ENCODE measurements at places on chromosomes 3 and 15.

- no peak for DNase-seq
These were observed 33.2 kb downstream of the ZDHHC19 start for GRCh38 chr3:196177967-196178366.

DNA sequence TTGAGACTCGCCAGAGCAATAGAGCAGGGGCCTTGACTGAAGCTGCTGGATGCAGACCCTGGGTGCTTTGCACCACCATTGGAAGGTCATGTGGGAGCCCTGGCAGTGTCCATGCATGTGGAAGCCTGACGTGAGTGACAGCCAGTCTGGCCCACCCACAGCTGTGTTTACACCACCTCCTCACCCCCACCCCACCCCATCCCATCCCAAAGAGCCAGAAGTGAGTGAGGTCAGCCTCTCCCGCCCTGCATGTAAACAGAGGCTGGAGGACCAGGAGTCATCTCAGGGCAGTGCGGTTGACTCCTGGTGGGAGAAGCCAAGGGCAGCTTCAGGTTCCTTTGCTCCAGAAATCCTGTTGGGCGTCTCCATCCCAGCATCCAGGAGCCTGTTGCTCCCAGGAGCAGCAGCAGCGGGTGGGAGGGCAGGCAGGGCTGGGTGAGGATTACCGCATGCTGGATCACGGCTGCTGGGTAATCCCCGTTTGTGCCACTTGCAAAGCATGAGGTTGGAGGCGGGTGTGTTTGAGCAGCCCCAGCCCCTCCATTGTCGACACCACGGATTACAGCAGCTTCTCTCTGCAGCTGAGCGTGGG, 44.6 kb downstream of the CORO2B start:
- DNase-seq: no peak

DNA sequence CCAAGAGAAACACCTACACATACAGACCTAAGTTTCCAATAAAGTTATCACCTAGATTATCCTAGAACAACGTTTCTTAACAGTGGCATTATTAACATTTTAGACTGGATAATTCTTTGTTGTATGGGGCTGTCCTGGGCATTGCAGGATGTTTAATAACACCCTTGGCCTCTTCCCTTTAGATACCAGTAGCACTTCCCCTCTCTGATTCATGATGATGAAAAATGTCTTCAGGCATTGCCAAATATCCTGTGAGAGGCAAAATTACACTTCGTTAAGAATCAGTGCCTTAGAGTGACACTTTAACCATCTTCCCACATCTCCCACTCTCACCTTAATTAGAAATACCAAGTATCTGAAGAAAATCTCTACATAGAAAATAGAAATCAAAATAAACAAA, 352.6 kb downstream of the CGGBP1 start:
- DNase-seq: no peak

- DNase-seq: no peak
These were observed 26.1 kb downstream of the FBN1 start for GRCh38 chr15:48619446-48619845.

DNA sequence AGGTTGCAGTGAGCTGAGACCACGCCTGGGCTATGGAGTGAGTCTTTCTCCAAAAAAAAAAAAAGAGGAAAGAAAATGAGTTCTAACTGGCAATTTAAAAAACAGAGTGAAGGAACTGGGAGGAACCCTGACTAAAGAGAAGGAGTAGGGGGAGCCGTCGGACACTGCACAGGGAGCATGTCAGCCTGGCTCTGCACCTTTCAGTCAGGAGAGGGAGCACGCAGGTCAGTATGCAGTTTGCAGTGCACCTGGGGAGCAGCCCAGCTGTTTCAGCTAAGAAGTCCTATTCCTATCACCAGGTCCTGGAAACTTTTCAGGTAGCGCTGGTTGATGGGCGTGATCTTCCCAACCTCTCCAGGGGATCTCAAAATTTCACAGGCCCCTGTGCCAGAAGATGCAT, 14.9 kb upstream of the ZXDC start:
- no peak for DNase-seq

DNA sequence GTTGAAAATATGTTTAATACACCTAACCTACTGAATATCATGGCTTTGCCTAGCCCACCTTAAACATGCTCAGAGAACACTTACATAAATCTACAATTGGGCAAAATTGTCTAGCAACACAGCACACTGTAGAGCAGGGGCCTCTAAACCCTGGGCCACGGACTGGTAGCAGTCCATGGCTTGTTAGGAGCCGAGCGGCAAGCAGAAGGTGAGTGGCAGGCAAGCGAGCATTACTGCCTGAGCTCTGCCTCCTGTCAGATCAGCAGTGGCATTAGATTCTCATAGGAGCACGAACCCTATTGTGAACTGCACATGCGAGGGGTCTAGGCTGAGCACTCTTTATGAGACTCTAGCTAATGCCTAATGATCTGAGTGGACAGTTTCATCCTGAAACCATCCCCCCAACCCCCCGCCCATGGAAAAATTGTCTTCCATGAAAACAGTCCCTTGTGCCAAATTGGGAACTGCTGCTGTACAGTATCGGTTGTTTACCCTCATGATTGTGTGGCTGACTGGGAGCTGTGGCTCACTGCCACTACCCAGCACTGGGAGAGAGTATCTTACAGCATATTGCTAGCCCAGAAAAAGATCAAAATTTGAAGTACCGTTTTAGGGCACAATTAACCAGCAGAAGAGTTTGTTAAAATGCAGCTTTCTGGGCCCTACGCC, 26.1 kb downstream of the CMSS1 start:
- no peak for DNase-seq

DNA sequence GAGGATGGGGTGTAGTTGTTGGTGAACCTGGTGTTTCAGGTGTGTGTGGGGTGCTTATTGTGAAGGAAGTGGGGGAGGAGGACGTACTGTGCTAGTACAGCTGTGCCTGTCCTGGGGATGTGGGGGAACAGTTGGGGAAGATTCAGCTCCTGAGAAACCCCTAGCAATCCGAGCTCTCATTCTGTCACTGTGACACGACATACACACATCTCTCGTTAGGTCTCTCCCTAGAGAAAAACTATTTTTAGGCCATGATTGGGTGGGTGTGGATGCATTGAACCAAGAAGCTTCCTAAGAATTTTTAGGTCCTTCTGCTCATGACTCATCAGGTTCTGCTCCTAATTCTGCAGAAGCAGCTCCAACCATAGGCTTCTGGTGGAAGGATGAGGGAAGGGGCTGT, 54.3 kb downstream of the SLC30A4 start:
- DNase-seq: no peak

GRCh38 chr3:115388166-115388565, 235.1 kb upstream of the GAP43 start:
- no peak for DNase-seq

- no peak for DNase-seq
These were observed 342.0 kb upstream of the NR2F2 start for GRCh38 chr15:95988574-95988887.

DNA sequence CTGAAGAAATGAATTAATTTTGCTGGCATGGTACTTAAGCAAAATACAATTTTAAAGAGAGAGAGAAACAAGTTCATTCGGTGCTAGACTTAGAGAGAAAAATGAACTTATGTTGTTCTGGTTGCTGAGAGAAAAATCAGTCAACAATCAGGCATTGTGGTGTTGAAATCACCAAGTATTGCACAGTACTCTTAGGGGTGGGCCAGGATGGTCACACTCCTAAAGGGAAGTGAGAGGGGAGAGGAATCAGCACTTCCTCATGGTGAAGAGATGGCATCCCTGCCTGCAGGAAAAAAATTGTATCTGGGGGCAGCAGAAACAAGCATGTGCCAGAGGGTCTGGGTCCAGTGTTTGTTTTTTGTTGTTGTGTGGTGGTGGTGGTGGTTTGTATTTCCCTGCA, 7.0 kb upstream of the DMXL2 start:
- no peak for DNase-seq

DNA sequence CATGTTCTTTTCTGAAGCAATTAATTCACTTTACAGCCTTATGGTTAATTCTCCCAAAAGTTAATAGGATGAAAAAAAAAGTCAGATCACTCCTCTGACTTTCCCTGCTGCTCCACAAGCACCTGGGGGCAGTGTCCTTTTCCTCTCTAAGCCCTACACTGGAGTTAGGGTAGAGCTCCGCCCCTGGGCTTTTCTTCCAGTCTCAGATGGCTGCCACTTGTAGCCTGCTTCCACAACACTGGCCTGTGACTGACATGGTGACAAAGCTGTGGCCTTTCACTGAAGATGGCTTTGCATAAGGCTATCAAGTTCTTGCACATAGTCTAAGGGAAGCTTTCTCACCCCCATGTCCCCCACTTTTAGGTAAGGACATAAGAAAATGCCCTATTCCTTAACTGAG, 1.3 kb upstream of the MON1A start:
- DNase-seq: no peak

DNA sequence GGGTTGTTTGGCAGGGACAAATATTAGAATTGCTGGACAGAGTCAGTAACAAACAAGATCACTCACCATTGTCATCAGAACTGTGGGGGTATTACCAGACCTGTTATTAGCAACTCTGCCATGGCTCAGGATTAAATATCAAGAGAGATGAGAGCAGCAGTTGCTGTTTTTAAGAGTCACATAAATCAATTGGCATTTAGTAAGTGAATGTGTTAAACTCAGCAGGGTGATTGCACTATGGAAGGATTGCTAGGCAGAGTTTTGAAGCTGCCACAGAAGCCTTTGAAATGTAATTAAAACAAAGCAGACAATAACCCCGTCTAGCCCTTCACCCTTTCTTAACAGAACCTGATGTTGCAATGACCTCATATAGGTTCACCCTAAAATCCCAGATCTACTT, 238.8 kb downstream of the GAP43 start:
- DNase-seq: no peak

GRCh38 chr3:124791142-124791541, 60.9 kb downstream of the UMPS start:
- DNase-seq: no peak

GRCh38 chr15:75230016-75230343, 28.2 kb upstream of the GOLGA6C start:
- no peak for DNase-seq

- DNase-seq: peak; percentile 57
These were observed 86.8 kb downstream of the LSM3 start for GRCh38 chr3:14265246-14265962.

DNA sequence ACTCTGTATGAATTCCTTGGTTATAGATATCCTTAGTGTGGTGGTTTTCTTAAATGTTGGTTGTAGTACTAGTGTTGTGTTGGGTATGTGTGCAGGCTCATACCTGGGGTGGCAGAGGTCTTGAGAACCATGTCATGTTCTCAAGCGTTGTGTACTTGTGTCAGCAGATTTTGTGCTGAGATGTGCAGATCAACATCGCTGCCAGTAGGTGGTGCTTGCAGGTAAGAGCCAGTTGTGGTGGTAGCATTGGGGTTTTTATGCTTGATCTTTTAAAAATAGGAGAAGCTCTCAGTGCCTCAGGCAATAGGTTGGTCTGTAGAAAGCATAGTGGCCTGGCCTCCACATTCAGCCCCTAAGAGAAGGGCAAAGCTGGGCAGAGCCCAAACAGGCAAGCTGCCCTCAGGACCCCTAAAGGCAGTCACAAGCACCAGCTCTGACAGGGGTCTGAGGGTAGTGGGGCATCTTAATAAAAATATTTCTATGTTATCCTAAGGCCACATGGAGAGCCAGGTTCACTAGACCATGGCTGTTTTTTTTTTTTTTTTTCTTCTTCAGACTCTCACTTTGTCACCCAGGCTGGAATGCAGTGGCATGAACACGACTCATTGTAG, 164.0 kb downstream of the IL20RB start:
- no peak for DNase-seq

- no peak for DNase-seq
These were observed 44.5 kb upstream of the BOC start for GRCh38 chr3:113166719-113167492.

DNA sequence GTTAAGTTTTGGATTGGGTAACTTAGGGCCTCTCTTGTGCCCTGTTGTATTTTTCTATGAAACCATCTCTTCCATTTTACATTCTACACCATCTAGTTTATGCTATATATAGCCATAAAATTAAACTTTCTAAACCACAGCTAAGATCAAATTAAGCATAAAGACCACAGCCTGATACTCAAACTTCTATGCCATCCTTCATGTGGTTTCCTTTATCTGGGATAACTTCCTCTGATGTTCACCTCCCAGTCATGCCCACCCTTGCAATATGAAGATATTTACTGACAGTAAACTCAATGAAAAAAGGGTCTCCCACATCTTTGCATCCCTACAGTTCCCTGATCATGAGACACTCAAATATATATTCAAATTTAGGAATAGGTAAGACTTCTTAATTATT, 4.2 kb downstream of the SELENOK start:
- no peak for DNase-seq

Measured in T1000 (cell line).